Ascending aorta (tissue), 2 donors: ENCODE measurements at places on chromosomes 7 and 10.

DNA sequence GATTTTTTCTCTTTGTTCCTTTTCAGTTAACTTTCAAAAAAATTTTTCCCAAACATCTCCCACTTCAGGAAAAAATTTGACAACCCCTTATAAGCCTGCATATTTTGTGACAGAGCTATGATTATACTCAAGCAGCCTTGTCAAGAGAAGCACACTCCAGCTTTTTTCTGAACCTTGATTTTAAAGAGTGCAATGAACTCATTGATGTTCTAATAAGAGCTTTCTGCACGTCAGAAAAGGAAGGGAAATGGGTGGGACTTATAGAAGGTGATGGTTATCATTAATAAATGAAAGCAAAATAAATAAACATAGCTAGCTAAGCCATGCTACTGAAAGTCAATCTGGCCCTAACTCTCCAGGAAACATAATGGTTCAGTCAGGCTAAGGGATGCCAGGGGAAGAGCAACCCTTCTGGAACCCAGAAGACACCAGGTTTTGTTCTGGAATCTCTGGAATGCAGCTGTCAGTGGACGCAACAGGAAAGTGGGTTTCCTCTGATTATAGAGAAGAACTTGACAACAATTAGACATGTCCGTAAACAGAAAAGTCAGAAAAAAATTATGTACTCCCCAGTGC lies 76.1 kb downstream of the NHLRC2 start:
- no peak for DNase-seq

DNA sequence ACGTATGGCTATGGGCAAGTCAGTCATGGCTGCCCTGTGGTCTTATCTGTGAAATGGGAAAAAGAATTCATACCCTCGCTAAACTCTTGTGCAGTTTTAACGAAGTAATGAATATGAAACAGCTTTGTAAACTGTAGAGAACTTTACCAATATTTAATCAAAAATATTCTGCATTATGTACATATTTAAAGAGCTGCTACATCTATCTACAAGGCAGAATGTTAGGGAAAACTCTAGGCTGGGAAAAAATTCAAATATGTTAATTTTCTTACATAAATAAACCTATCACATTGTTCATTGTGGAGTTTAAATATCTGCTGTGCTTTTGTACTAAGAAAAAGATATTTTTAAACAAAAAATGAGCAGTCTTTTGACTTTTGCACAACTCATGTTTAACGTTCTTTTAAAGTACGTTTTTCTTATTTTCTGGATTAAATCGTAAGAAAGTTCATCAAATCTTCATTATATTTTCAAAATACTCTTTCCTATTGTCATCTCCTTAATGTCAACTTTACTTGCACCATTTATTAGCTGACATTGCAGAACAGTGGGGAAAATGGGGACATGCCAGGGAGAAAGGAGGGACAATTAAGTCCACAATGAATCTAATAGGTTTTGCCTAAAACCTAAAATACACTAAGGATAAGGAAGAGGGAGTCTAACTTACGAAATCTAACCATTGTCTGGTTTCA lies 57.5 kb downstream of the ICA1 start:
- no peak for DNase-seq

DNA sequence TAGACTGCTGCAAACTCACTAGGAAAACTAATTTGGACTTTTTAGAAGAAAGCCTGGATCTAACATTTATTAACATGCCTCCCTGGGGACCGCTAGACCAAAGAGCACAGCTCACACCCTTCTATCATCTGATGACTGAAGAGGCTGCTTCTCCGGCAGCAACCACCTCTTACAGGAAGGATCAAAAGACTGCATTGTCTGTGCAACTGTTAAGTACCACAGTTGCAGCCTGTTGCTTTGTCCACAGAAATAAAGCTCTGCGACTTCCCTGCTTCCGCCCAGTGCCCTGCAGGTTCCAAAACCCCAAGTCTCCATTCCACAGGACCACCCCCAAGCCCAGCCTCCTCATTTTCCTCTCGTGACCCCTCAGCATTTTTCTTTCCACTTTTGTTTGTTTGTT lies 14.0 kb upstream of the PODXL start:
- DNase-seq = no peak

- peak; percentile 65 for DNase-seq
These were observed 28.2 kb downstream of the PHYH start for GRCh38 chr10:13271552-13272163.

DNA sequence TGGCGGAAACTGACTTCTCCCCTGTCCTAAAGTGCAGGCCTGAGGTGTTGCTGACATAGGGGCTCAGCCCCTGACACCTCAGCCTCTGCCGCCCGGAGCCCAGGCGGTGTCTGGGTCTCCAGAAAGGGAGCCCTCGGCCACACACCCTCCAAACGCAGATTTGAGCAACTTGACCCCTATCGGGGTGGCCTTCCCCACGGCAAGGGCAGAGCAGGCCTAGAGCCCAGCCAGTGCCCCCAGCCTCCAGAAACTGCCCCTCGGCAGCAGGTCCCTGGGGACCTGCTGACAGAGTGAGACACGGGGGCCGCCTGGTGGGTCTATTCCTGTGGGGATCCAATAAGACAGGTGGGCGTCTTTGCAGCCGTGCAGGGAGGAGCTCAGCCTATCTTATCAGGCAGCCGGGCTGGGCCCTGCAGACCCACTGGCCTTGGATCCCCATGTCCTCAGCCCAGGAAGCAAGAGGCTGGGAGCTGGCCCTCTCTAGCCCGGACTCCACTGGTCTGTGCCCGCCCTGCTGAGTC lies 11.0 kb downstream of the TMEM184A start:
- DNase-seq = no peak

- no peak for DNase-seq
These were observed 1073.0 kb upstream of the CELF2 start for GRCh38 chr10:9944690-9945089.

DNA sequence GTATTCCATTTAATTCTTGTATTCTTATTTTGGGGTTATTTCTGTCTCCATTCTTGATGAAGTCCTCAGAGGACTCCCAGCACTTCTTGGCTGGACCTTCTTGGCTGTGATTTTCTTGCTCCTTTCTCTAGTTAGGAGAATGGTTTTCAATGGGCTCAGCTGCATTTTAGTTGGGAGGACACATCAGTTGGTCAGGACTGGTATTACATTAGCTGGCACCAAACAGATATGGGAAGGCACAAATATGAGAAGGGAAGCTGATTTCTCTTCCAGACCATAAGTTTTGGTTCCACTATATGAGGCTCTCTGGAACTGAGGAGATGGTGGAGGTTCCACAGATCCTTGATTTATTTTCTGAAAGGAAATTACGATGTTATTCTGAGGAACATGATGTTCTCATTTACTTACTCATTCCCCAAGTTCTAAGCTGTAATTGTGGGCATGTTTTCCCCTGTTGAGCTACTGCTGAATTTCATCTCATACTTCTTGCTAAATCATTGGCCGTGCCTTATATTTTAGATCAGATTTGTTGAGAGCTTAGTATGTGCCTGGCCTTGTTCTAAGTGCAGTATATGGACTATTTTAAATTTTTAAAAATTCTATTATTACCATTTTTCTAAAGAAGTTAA lies 261.0 kb downstream of the THSD7A start:
- DNase-seq = no peak

- no peak for DNase-seq
These were observed 229.7 kb downstream of the CSTF2T start for GRCh38 chr10:51469686-51470085.

DNA sequence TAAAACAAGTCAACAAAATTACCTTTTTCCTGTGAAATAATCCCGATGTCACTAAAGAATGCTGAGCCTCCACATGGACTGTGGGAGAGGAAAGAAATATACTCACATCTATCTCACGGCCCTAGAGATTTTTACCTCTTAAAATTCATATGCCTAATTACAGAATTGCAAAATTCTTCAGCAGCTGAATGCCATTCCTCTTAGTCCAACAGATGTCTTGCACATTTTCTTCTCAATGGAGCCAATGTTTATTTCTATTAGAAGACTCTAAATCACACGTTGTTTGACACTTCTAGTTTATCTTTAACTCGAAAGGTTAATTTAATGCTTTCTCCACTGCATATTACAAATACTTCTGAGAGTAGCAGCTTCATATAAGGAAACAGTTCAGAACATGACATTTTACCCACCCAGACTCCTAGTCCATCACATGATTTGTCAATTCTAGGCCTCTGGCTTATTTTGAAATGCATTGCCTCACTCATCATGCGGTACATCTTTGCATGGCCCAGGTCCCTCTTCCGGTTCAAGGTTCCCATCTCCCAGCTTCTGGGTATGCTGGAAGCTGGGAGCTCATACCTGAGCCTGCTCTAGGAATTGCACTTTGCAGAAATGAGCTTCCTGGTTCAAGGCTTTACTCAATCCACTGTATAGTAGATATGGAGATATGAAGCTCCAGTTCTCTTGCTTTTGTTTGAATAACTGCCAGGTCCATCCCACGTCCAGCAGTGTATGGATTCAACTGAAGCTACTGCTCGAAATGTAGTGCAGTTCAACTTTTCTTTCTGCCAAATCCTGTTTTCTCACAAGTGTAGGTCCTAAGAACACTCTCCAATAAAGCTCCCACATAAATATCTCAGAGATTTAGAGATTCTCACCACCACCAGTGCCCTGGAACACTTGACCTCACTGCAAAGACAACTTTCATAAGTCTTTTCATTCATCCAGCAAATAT lies 306.2 kb downstream of the GPR37 start:
- DNase-seq = no peak

- DNase-seq = no peak
These were observed 21.2 kb upstream of the LRRC4 start for GRCh38 chr7:128052404-128052803.

DNA sequence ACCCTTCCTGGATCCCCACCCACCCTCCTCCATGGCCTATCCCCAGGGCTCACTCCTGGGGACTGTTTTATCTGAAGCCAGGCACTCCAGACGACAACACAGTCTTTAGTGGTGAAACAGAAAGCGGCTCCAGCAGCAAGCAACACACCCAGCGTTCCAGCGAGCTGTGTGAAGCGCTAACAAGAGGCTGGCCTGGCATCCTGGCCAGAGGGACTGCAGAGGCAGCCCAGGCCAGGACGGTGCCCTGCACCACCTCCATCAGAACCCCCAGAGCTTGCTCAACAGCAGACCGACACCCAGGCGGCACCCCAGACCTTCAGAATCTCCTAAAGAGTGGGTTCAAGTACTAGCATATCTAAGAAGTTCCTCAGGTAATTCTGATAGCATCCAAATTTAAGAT lies 2.0 kb upstream of the CPXM2 start:
- DNase-seq = no peak

GRCh38 chr7:69349291-69349690 lies 249.0 kb upstream of the AUTS2 start:
- no peak for DNase-seq
